OCI-M1 (cell line): ENCODE measurements at places on chromosomes 11 and 22.

GRCh38 chr11:122617297-122617696 lies 38.2 kb upstream of the UBASH3B start:
- no peak for DNase-seq

GRCh38 chr11:16678466-16679116 lies 59.9 kb upstream of the C11orf58 start:
- no peak for DNase-seq

DNA sequence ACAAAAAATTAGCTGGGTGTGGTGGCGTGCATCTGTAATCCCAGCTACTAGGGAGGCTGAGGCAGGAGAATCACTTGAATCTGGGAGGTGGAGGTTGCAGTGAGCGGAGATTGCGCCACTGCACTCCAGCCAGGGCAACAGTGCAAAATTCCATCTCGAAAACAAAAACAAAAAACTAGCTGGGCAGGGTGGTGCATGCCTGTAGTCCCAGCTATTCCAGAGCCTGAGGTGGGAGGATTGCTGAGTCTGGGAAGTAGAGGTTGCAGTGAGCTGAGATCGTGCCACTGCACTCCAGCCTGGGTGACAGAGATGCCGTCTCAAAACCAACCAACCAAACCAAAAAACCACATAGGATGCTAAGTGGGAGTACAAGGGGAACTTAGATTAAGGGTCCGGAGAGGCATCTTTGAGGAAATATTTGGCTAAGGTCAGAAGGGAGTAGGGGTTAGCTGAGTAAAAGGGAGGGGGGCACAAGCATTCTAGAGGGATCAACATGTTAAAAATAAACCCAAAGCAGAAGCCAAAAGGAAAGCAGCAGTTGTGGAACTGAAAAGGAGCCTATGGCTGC lies 10.2 kb downstream of the PHF5A start:
- DNase-seq: no peak

GRCh38 chr11:12159351-12160099 lies 49.1 kb downstream of the MICAL2 start:
- DNase-seq: peak; percentile 41

GRCh38 chr11:3086114-3086513 lies 28.9 kb upstream of the CARS1 start:
- DNase-seq: no peak

- no peak for DNase-seq
Measured at GRCh38 chr22:33108037-33108436, 49.9 kb upstream of the SYN3 start.

- no peak for DNase-seq
Measured at GRCh38 chr11:128568166-128568778, 19.1 kb downstream of the ETS1 start.

DNA sequence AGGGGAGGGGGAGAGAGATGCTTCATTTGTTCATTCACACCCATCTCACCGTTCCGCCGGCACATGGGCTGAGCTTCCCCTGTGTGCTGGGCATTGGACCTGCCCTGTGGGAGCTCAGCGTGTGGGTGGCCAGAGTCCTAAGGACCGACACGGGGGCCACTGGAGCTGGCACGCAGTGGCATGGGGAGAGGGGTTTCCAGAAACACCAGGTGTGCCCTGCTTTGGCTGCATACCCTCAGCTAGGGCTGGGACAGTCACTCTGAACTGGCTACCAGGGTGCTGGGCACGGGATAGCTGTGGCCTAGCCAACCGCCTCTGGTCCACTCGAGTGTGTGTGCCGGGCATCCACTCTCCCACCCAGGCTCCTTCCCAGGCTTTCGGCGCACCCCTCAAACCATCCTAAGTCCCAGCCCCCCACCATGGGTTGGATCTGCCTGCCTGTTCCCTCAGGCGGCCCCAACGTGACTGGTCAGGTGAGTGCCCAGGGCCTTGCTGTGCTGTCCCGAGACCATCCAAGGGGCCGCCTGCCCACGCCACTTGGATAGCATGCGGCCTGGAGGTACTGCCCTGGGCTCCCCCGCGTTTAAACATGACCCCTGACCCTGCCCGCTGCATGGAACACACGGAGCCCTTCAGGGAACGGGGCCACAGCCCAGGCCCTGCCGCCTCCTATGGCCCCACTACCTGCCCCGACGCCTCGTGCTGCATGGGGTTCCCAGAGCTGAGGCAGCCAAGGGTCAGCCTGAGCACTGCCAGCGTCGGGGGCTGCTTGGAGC lies 51.6 kb upstream of the LINC01488 start:
- DNase-seq: no peak

- DNase-seq: no peak
Measured at GRCh38 chr11:126743628-126744027, 256.9 kb downstream of the KIRREL3 start.

- DNase-seq: no peak
Measured at GRCh38 chr11:17579451-17579850, 32.4 kb downstream of the OTOG start.

DNA sequence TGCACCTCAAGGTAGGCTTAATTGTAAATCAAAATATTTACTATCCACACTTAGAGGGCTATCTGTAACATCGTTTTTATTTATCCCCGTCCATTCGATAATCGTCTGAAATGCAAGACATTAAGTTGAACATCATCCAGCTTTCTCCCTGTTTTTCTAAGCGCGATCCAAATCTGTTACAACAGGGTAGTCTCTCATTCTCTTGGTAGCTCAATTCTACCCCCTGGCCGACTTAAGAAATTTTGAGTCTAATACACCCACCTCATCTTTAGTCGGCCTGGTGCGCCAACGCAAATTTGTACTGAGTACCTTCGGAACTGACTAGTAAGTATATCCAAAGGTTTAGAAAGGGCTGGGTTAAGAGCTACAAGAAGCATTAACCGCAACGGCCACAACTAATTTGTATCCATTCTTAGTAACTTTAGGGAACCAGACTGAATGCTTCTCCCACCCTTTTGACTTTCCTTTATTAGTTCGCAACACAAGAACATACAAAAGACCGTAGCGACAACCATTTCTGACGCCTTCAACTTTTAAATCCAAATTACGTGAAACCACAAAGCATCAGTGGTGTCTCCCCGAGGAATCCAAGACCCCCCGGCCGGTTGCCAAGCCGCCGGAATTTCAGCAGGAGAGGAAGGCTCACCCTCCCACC lies 1.0 kb upstream of the ZNF143 start:
- DNase-seq: peak; percentile 69

- peak; percentile 95 for DNase-seq
Measured at GRCh38 chr11:65540290-65541092, 15.6 kb downstream of the SCYL1 start.

DNA sequence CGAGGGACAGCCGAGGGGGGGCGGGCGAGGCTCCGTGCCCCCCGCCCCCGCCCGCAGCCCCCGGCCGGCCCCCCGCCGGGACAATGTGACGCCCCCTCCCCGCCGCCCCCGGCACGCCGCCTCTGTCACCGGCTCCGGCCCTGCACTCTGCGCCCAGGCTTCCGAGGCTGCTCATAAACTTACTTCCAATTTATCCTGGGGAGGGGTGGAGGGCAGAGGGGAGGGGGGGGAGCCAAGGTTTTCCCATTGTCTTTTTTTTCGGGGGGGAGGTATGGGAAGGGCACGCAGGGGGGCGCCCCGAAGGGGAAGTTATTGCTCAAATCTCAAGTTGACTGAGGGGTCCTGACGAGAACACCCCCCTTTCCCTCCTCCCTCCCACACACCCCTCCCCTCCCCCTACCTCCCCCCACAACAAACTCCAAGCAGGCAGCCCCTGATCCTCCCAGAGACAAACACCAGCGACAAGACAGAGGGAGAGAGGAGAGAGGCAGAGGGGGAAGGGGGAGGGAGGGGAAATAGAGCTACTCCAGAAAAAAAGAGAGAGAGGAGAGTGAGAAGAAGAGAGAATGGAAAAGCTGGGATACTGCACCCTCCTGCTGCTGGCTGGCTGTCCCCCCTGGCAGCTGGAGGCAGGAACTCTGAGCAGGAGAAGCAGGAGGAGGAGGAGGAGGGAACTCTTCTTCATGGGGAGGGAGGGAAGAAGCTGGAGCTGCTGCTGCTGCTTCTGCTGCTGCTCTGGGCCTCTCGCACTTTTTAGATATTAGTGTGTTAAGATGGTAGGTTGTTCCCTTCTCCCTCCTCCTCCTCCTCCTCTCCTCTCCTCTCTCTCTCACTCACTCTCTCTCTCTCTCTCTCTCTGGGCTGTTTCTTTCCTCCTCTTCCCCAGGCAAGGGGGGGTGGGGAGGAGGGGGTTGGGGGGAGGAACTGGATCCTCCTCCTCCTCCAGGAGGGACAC lies 631 bp downstream of the PHF21A start:
- DNase-seq: peak; percentile 87

DNA sequence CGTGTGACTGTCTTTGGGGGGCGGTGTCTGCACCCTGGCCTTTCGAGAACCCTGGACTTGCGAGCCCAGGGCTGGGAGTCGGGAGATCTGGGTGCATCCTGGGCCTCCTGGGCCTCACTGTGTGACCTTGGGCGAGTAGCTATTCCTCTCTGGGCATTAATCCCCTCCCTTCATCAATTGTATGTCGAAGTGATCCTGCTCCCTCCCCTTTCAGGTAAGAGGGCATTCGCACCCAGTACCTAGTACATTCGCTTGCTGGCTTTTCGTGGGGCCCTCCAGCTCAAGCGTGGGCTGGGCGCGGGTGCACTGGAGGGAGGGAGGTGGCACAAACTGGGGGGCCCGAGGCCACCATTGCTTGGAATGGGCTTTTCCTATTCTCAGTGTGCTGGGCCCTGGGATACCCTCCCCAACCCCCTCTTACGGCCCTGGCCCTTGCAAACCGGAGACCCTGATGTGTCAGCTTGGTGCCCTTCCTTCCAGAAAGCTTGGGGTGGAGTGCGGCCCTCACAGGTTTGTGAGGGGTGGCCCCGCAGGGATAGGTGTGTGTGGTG lies 530 bp downstream of the USP35 start:
- DNase-seq: no peak

GRCh38 chr22:19664406-19664805 lies 49.9 kb upstream of the SEPTIN5 start:
- DNase-seq: no peak

- no peak for DNase-seq
Measured at GRCh38 chr11:65279741-65280440, 18.1 kb downstream of the POLA2 start.

DNA sequence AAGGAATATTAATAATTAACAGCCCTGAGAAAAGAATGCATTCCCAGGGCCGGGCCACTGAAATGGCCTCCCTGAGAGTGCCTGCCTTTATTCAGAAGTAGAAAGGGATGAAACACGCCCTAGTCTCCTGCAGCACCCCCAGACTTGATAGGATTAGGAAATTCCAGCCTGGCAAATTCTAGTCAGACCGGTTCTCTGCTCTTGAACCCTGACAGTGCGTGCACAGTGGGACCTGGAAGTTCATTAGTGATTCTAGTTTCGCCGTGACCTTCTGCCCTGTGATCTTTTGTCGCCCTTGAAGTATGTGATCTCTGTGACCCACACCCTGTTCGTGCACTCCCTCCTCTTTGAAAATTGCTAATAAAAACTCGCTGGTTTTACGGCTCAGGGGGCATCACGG lies 2.1 kb upstream of the GSTP1 start:
- DNase-seq: no peak

- DNase-seq: no peak
Measured at GRCh38 chr22:49141761-49142160, 685.9 kb downstream of the BRD1 start.
